ENCODE measurements at places on chromosomes 12 and 14. TPM values are rescaled to one million over a fixed set of nuclear protein-coding genes. Genes with fewer than 3 reads are reported as not detected.

GPRC5D gene
- total RNA-seq = not detected

NRL gene
- 4.7 TPM for total RNA-seq

PROX2 gene
- not detected for total RNA-seq

BCL2L14 gene
- 0.11 TPM for total RNA-seq

ACAD10 gene
- 15.2 TPM for total RNA-seq

SMAGP gene
- 9.4 TPM for total RNA-seq

IFT81 gene
- total RNA-seq = 13.0 TPM

KRT72 gene
- total RNA-seq = not detected

TFCP2 gene
- total RNA-seq = 17.4 TPM

RNF212B gene
- total RNA-seq = not detected

KLHL33 gene
- not detected for total RNA-seq

TSPAN8 gene
- 3.9 TPM for total RNA-seq

SLC17A8 gene
- total RNA-seq = 0.10 TPM

GRCh38 chr12:41151793-41152192 is 36.3 kb upstream of the PDZRN4 start:
- no peak for DNase-seq

GRCh38 chr14:100626614-100627013 is 39.4 kb upstream of the BEGAIN start:
- no peak for DNase-seq

DNA sequence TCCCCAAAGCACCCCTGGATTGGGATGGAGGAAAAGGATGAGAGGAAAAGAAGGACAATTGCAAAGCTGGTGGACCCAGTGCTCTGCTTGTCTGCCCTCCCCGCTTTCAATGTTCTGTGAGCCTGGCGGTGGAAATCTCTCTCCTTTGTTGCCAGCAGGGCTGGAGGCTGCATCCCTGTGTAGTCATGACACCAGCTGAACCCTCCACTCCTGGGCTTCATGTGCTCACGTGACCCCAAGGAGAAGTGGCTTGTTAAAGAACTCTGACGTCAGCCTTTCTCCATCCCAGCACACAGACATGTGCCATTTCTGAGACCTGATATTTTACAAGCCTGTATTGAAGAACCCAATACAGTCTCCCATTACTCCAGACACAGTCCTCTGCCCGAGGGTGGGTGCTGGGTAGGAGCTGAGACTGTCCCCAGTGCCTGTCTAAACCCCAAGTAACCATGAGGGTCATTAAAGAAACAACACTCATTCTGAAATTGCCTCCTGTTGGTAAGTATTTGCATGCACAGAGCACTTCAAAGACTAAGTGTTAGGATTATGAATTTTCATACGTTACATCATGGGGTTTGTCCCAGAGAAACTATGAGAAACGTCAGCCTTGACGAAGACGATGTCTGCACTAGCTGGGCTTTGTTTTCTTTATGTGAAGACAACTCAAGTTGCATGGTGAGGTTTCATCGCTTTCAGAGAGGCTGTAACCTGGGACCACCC is 21.7 kb downstream of the GALNT16 start:
- DNase-seq = no peak

GRCh38 chr14:30906752-30907658 is 32.6 kb downstream of the COCH start:
- DNase-seq = peak; percentile 58

GRCh38 chr12:87585882-87586557 is 443.2 kb downstream of the C12orf50 start:
- no peak for DNase-seq

DNA sequence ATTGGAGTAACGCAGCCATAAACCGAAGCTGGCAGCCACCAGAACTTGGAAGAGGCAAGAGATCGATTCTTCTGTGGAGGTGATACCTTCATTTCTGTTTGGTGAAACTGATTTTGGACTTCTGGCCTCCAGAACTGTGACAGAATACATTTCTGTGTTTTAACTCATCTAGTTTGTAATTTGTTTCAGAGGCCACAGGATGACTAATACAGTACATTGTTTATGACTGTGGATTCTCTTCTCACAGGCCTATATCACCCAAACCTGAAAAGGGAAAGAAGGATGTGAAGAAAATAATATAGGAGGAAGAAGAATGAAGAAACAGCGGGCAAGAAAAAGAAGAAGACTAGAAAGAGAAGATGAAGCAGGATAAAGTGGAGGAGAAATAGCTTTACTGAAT is 263.8 kb upstream of the DIO2 start:
- no peak for DNase-seq

DNA sequence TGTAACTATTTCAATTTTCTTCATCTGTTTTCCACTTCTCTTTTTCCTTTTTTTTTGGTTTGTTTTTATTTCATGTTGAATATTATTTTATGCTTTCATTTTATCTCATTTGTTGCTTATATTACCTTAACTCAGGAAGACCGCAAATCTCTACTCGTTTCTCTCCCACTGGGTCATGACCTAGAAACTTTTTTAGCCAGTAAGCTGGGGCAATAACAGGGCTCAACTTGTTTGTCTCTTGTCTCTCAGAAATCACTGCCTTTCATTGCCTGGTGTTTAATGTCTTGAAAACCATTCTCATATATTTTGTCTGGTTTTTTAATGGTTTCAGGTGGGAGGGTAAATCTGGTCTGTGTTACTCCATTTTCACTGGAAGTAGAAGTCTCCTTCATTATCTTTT is 36.6 kb upstream of the ATP2B1 start:
- DNase-seq = no peak

DNA sequence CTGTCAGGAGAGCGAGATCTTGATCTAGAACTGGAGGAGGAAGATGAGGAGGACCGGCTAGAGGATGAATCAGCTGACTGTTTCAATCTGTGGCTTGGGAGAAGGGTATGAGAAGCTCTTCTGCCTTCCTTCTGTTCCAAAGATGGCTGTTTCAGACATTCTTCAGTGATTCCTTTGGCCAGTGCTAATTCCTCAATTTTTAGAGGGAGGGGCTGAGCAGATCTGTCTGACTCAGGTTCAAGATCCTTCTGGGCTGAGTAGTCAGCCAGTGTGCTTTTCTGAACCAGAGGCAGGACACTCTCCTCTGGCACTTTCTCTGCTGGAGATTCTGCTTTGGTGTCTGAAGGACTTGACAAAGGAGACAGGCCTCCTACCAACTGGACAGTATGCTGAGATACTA is 15.2 kb downstream of the ACIN1 start:
- DNase-seq = no peak

- no peak for DNase-seq
Measured at GRCh38 chr14:56962444-56963080, 152.3 kb upstream of the OTX2 start.

DNA sequence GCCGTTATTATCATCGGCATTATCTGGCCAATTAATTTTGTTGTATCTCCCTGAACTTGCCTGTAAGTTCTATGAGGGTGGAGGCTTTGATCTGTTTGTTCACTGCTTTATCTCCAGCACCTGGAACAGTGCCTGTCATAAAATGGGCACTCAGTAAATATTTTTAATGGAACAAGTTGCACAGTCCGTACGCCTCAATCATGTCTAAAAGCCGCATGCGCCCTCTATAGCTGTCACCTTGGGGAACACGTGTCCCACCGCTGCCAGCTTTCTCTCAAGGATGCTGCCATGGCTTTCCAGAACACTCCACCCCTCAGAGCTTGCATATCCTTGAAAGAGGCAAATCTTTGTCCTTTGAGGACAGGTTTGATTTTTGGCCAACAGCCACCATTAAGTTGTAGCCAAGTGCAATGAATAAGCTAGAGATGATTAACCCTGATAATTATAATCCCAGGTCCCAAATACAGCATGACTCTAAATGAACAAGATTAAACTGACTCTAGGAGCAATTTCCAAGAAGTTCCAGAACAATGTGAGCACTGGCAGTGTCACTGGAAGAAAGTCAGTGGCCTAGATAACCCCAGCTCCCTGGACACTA is 55.1 kb downstream of the ERH start:
- DNase-seq = no peak

- DNase-seq = no peak
Measured at GRCh38 chr12:113392520-113392919, 11.2 kb downstream of the SDS start.

DNA sequence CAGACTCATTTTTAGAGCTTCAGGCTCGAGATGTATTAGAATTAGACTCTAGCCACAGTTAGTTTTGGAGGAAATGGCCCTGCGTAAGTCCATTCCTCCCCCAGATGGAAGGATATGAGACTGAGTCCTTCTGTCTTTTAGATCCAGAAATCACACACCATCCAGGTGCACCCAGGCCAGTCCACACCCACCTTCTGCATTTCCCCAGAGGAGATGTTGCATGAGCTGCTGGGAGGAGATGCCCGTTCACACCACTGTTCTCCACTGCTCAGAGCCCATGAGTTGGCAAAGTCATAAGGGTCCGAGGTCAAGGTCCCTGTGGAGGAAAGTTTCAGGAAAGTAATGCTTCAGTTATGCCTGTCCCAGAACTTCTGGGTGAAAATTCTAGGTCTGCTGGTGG is 29.2 kb downstream of the VWF start:
- no peak for DNase-seq

DNA sequence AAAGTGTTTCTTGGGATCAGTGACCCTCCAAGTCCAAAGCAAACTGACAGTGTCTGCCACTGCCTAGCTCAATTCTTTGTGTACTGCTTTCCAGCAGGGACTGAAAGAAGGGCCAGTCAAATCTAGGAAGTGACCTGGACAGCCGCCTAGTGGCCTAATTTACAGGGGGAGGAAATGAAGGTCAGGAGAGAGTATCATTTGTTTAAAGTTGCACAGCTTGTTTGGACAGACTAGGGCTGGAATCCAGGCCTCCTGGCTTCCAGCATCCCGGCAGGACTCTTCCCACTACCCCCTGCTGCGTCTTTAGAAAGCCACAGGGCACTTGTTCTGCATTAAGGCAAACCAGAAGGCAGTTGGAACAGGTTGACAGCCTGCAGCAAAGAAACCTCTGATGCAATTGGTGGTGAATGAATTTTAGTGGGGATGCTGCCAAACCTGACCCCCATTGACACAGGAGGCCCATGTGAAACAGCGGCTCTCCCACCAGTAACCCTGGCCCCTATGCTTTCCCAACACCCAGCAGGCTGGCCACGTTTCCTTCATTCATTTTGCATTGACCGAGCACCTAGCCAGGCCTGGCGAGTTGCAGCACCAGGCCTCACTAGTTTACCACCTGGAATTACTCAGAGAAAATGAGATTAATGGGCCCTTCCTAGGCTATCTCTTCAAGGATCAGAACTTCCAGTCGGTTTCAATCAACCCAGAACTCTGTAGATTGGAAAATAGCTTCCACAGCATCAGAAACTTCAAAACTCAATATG is 28.2 kb downstream of the GALNT16 start:
- DNase-seq = peak; percentile 23

DNA sequence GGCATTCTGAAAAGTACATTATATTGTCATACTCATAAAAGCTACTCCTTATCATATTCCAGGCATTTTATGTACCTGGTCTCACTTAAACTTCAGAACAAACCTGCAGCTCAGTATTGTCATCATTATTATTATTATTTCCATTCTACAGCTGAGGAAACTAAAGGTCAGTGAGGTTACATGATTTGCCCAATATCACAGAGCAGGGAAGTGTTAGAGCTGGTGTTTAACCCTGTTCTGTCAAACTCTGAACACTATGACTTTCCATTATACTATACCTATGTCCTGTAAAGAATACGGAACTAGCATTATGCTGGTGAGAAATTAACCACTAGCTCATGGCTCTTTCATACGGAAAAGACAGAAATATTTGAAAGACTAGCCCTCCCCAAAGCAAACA is 56.4 kb downstream of the STON2 start:
- DNase-seq = no peak

DNA sequence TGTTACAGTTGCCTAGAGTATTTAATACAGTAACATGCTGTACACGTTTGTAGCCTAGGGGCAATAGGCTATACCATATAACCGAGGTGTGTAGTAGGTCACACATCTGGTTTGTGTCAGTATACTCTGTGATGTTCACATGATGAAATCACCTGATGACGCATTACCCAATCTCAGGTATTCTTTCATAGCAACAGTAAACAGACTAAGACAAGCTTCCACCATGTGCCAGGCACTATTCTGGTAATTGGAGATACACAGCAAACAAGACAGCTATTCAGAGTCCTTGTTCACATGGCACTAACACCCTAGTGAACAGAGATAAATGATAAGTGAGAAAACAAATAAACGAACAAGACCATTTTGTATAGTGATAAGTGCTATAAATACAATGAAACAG is 3.8 kb upstream of the PDE3A start:
- no peak for DNase-seq

GRCh38 chr12:84995641-84996040 is 40.4 kb downstream of the TSPAN19 start:
- DNase-seq = no peak

DNA sequence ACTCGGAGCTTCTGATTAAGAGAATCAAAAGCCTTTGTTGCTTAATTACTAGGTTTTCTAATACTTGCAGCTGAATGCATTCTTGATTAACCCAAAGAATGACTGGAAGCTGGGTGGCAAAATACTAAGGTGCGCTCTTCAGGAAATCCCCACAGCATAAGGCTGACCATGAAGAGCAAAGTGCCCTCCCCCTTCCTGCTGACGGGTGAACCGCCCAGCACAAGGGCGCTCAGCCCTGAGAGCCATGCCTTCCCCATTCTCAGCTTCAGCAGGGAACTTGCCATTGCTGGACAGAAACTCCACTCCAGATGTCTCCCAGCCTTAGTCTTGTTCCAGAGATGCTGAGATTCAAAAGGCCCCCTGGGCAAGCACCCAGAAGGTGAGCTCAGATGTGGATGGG is 27.2 kb upstream of the FBRSL1 start:
- no peak for DNase-seq

DNA sequence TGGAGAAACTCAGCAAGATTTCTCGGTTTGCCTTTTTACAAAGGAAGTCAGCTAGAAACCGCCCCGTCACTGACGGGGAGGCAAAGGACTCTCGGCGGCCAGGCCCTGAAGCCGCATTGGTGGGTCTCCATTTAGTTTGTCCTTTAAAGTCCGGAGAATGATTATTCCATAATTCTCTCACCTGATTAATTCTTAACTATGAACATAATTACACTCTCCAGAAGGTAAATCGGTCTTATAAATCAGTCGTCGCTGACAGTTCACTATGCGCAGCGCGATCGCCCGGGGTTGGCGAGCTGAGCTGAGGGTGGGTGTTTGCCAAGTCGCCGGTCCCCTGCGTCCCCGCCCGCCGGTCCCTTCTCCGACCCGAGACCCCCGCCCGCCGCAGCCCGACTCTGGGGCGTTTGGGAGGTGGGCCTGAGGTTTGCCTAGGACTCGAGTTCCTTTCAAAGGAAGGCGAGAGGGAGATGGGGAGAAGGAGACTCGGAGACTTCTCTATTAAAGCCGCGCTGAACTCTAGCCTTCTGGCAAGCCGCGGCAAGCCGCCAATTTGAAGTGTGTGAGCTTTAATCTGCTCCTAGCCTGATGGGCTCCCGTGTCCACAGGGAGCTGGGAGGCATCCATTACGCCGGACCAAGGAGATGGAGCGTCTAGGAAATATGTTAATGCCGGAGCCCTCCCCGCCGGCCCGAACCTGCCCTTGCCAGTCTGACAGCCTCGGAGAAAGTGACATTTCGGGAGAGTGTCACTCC is 392.9 kb downstream of the NOVA1 start:
- DNase-seq = no peak

GRCh38 chr14:101134851-101135433 is 231.4 kb upstream of the RTL1 start:
- no peak for DNase-seq
